ENCODE measurements at places on chromosomes 12 and 14.

GRCh38 chr12:98893126-98893674, 248.1 kb downstream of the APAF1 start:
- H3K36me3 ChIP-seq = no peaks in the 10 kb centered on the region
- peaks cover 36% of the 10 kb centered on the region for H3K27me3 ChIP-seq
- no peak for DNase-seq
- H3K27ac ChIP-seq = no peak overlapping the region
- no peak overlapping the region for H3K4me3 ChIP-seq

DNA sequence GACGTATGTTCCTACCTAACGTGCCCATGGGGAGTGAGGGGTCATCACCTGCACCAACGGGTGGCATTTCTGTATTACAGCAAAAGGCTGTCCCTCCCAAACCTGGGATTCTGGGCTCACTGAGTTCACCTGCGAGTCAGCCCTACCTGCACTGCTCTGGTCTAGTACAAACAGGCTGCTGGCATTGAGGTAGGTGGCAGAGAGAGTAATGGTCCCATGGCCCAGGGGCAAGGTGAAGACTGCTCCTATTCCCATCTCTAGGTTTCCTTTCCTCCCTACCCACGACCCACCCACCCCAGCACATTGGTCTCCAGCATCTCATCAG, 421 bp downstream of the SUOX start:
- no peaks in the 10 kb centered on the region for H3K27me3 ChIP-seq
- peak overlapping the region; percentile 72 for H3K4me3 ChIP-seq
- DNase-seq = no peak
- H3K27ac ChIP-seq = peak overlapping the region; percentile 83
- no peaks in the 10 kb centered on the region for H3K36me3 ChIP-seq
- peaks cover 11% of the 10 kb centered on the region for H3K4me1 ChIP-seq

DNA sequence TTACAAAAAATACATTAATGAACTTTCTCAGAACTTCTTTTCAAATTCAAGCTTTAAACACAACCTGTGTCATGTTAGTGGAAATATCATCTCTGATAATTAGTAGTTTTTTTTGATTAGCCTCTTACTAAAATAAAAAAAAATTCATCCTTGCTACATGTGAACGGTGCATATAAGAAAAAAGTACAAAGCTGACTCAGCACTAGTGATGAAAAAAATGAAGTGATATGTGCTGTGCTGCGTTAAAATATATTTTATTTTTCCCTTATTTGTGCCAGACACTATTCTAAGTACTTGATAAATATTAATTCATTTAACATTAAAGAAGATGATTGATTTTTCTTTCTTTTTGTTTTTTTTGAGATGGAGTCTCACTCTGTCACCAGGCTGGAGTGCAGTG, 7.5 kb downstream of the IKBIP start:
- no peaks in the 10 kb centered on the region for H3K27me3 ChIP-seq
- no peak overlapping the region for H3K4me3 ChIP-seq
- H3K4me1 ChIP-seq = no peaks in the 10 kb centered on the region
- DNase-seq = no peak

DNA sequence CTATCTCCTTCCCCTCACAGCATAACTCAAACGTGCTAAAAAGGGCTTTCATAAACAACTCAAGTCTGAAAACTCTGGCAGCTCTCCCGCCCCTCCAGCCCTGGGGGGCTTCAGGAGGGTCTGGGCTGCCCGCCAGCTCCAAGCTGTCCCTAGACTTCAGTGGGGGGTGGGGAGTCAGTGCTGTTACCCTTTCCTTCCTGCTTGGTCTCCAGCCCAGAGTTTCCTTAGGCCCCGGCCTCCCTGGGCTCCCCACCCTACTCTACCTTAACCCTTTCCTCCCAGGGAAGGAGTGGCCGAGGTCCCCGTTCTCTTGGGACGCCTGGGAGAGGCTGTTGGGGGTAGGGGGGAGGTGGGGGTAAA, 530 bp upstream of the NYNRIN start:
- peak overlapping the region; percentile 80 for H3K27ac ChIP-seq
- H3K4me3 ChIP-seq = peak overlapping the region; percentile 88
- H3K36me3 ChIP-seq = no peaks in the 10 kb centered on the region
- H3K27me3 ChIP-seq = no peaks in the 10 kb centered on the region
- DNase-seq = no peak

DNA sequence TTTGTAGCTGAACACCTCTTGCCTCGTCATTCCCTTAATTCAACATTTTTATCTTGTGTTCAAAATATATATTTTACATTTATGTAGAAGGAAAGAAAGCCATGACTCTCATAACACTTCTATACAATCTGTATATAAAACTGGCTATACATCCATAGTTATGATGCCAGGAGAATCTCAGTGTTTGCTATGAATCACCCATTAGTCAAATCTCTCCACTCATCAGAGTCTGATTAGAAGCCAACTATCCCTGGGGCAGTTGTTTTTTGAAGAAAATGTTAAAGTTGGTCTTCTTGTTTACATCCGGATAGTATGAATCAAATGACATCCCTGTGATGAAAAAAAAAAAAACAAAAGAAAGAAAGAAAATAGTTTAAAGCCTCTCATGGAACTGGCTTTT, 503.9 kb downstream of the NELL2 start:
- H3K4me3 ChIP-seq = no peak overlapping the region
- no peaks in the 10 kb centered on the region for H3K4me1 ChIP-seq
- no peaks in the 10 kb centered on the region for H3K36me3 ChIP-seq
- H3K27me3 ChIP-seq = no peaks in the 10 kb centered on the region
- H3K27ac ChIP-seq = no peak overlapping the region

Measured in tibial nerve (tissue), 4 donors.